ENCODE measurements at places on chromosomes 2 and 18.

DNA sequence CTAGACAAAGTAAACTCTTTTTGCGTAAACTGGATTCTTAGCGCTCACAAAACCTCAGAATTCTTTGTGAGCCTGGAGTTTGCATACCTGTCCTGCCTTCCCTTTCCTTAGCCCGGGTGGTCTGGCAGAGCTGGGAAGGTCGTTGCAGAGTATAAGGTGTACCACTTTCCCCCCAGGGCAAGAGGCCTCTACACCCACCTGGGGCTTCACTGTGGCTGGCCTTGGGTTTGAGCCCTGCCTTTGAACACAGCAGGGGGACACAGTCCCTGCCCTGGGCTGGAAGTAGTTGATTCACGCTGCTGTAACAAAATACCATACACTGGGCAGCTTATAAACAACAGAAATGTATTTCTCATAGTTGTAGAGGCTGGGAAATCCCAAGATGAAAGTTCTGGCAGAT, 133.9 kb downstream of the B3GNT2 start:
- no peak for DNase-seq

GRCh38 chr18:79485788-79486355, 90.1 kb downstream of the NFATC1 start:
- DNase-seq, result peak; percentile 91

DNA sequence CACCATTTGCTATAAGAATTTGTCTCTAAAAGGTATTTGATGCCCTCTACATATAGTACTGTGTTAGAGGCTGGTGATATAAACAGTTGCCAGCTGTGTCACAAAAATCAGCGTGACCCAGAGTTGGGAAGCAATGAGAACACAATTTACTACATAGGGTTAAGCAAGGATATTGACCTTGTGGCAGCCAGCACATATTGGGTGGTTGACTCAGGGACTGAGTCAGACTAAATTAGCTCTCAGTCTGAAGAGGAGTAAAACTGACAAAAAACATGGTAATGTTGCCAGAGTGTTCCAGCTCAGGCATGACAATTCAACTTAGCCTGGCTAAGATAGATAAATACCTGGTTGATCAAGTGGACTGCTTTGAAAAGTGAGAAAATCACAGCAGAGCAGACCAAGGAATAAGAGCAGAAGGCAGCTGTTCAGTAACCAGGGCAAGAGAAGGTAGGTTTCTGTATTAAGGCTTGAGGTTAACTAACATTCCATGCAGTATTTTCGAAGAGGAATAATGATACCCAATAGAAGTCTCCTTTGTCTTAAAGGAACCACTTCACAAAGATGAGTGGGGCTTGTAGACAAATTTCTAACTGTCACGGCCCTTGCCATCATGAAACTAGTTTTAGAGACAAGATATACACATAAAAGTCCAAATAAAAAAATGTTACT, 108.2 kb upstream of the ERBB4 start:
- peak; percentile 24 for DNase-seq

DNA sequence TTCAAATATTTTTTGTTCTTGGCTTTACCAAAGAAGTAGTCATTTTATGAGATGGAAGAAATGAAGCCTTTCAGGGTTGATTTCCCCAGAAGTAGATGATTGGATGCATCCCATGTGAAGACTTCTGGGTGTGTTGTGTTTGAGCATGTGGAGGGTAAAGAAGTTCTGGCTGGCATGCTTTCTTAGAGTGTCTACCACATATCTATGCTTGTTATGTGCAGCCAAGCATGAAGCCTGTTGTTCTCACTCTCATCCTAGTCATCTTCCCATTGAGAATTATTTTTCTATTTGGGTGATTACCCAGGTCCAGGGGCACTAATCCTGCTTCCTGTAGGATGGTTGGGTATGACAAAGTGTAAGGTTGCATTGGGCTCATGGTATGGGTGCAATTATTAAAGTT, 472.9 kb downstream of the PTPRM start:
- DNase-seq, result no peak

DNA sequence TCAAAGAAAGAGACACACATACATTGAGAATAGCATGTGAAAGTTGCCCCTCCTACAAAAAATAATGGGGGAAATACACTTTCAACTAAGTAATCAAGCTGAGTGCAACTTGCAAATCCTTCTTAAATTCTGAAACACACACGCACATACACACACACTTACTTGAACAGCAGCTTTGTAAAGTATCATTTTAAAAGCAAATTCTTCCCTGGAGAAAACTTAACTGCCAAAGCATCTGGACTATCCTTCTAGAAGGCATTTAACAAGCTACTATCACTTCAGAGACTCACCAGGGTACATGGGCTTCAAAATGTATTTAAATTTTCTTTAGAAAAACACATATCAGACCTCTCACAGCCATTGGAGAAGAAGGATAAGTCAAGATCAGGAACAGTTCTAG, 15.3 kb downstream of the GAREM1 start:
- no peak for DNase-seq

DNA sequence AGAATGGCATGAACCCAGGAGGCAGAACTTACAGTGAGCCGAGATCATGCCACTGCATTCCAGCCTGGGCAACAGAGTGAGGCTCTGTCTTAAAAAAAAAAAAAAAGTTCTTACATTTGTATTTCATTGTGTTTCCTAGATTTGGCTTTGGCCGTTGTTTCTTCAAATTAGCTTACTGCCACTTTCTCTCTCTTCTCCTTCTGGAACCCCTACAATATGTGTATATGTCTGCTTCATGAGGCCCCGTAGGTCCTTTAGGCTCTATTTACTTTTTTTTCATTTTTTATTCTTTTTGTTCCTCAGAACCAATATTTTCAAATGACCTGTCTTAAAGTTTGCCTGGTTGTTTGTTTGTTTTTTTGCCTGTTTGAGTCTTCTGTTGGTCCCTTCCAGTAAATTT, 41.2 kb downstream of the RMDN2 start:
- DNase-seq, result no peak

DNA sequence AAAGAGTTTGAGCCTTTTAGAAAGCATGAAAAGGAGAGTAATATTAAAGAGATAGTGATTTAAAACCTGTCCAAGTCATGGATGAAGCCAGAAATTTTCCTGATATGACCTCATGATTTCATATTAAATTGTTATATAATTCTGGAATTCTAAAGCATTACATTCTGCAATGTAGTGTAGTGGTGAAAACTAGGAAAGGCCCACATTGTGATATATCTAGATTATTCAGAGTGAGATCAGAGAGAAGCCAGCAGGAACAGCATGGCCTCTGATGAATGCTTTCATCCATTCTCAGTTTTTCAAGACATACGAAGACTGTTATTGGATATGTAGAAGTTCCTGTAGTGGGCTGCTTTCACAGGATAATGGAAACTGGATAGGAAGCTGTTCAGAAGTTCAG, 98.8 kb downstream of the LCLAT1 start:
- DNase-seq, result no peak

- DNase-seq, result peak; percentile 78
Observed at GRCh38 chr18:12639990-12640880, 17.7 kb downstream of the SPIRE1 start.

- DNase-seq, result no peak
Observed at GRCh38 chr18:77804382-77804781, 554.7 kb downstream of the GALR1 start.

- peak; percentile 13 for DNase-seq
Observed at GRCh38 chr18:6994056-6994770, 123.4 kb downstream of the LAMA1 start.

GRCh38 chr2:54271189-54271588, 15.2 kb upstream of the TSPYL6 start:
- DNase-seq, result no peak

DNA sequence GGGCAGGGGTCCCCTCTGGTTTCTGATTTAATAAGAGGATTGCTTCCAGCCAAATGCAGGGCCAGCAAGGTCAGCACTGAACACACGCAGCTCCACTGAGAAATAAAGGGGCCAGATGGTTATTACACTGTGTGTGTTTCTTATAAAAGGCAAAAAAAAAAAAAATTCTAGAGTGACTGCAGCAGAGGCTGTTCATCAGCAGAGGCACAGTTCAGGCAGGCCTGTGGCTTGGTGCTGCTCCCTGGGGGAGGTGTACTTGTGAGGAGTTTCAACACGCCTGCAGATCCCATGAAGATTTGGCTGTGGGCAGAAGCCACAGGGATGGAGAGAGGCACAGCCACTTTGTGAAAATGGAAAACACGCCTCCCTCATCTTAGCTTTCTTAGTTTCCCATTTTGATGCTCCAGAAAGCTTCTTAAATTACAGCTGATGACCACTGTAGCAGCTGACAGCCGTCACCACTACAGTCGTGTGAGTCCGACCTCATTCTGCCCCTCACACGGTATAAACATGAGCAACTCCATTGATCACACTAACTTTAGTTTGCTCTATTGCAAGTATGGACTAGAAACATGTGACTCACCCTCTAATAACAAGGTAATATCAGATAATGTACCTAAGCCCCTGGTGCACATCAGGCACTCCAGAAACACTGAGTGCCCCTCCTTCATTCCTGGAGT, 726.5 kb upstream of the RAB6C start:
- DNase-seq, result no peak

DNA sequence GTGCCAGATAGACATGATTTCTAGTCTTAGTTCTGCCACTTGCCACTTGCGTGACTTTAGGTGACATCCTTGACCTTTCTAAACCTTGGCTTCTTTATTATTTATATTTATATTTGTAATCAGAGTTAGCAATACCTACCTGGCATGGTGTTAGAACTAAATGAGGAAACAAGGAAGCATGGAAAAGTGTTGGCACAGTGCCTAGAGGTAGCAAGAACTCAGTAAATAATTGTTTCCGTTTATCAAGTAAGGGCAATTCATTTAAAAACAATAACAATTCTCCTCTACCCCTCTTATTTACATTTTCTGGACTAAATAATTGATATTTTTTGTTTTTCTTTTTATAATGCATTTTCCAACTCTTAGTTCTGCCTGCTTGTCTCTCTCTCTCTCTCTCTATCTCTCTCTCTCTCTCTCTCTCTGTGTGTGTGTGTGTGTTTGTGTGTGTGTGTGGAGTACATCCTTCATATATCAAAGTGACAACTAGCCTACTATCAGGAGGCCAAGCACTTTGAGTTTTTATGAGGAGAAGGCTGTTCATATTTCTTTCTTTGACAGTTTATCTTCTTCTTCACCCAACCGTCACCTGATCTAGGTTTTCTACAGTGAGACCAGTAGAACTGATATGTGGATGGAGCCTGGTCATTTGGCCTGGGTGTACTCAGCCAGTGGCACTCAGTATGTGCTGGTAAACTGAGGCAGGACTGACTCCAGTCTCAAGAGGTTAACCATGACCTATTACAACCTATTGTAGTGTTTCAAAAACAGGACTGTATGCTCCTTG, 134.5 kb downstream of the LRRTM1 start:
- no peak for DNase-seq

DNA sequence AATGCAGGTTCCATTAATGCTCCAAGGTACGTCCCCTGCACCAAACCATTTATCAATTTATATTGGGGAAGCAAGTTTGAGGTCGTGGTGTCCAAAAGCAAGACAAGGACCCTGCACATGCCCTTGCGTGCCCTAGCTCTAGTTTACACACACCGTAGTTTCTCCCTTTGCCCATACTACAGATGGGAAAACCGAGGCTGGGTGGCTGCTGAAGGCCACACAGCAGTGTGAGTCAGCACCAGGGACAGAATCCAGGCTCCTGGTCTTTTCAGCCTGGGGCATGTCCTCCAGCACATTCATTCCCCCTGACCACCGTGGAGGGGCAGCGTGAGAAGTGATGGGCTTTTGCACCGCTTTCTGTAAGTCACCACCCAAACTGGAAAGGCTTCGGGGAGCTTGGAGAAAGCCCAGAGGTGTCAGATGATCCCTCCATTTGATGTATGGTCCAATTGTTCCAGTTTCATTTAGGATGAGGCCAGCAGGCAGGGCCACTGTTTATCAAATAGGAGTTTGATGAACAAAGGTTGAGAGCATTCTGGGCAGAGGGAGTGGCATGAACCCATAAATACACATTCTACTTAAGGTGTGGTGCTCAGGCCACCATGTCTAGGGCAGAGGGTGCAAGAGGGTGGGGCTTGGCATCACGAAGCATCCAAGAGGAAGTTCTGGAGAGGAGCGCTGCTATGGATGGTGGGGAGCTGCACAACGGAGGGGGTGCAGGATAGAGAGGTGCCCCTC, 274.1 kb downstream of the HAUS1 start:
- DNase-seq, result no peak

GRCh38 chr2:231299267-231299666, 96.2 kb upstream of the B3GNT7 start:
- no peak for DNase-seq

DNA sequence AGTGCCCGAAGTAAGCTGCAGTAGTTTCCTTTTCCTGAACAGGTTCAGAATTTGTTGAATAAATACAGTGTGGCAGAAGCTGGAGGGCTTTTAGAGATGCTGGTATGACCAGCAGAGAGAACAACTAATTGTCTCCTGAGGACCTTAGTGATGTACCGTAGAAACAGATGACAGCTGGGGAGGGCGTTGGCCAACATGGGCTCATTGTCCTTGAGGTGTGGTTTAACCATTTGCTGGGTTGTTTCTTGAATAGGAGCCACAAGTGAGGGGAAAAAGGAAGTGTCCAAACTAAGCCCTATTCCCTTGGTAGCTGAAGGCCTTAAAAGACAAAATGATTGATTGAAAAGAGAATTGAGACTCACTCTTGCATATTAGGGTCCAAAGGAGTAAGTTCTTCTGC, 11.7 kb upstream of the FAM228A start:
- no peak for DNase-seq

DNA sequence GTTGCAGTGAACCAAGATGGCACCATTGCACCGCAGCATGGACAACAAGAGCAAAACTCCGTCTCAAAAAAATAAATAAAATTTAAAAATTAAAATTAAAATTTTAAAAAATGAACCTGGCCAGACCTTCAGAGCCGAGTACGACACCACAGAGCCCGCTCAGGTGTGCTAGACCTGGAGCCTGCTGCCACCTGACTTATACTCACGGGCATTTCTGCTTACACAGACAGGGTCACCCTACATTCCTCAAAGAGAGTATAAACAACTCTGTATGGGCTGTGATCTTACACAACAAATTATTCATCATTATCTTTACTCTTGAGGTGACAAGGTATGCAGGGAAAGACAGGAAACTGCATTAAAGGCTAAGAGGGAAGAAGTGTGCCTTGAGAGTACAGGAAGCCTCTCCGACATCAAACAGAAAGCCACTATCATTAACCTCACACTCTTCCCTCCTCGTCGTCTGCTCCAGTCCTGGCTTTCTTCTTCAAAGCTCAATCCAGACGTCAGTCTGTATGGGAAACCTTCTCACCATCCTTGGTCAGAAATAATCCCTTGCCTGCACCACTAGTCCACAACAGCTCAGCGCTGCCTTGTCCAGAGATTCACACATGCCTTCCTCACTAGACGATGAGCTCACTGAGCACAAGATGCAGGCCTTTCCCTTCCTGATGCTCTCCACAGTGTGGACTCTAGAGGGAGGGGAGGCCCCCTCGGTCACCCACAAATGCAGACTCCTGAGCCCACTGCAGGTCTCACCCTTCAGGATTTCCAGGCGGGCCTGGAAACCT, 56.2 kb downstream of the UXS1 start:
- DNase-seq, result no peak

DNA sequence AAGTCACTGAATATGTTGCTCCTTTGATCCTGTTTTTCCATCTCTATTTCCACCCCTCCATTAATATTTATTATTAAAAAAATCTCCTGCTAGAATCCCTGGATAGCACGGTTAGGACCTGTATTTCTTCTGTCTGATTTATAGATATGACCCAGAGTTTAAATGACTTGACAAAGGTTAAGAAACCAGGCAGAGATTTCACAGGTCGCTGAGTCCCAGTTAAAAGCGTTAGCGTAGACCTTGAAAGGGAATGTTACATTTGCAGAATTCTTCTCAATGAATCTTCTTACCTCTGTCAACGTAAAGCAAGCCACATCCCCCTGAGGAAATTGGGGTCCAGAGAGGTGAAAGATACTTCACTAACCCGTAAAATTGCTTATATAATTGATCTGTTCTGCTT, 220.2 kb downstream of the GCA start:
- DNase-seq, result no peak

GRCh38 chr18:59923539-59924196, 23.9 kb downstream of the PMAIP1 start:
- DNase-seq, result no peak

All from foreskin fibroblast (primary cell).